ENCODE measurements at places on chromosomes 16 and 17. TPM values are rescaled to one million over a fixed set of nuclear protein-coding genes. Genes with fewer than 3 reads are reported as not detected.
A peak's percentile ranks its signal among the peaks of the same experiment; 100 is the strongest.

- peak; percentile 7 for DNase-seq
Measured at GRCh38 chr16:24906199-24906808, 60.5 kb downstream of the SLC5A11 start.

DNA sequence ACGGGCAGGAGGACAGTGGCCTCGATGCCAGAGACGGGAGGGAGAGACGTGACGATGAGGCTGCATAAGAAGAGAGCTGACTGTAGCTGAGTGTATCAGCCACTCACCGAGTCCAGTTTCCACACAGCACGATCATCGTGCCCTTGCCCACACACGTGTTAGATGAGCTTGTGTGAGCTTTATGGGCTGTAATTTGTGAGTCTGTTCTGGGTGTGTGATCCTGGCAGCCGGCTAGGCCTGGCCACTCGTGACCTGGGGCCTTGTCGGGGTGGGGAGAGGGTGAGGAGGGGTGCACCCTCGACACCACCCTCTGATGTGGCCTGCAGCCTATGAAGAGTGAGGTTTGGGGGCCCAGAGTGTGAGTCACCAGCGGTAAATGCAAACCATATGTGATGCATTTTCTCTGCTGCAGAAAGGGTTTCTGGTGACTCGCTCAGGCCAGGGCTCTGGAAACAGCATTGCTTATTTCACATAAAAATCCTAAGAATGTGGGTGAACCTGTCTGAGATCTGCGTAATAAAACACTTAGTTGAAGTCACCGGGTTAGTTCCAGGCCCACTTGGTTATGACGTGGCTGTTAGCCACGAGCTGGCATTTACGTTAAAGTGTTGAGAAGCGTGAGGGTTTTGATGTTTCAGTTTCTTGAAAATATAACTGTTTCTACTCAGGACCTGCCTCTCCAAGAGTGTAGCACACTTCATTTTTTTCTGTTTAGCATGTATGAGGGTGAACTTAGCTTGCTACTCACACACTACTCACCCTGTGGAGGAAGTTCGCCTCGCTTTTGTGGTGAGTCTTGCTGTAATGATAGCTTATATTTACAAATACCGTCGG lies 4.2 kb downstream of the METRNL start:
- peak; percentile 96 for DNase-seq

Gene SULT1A1
- total RNA-seq = 1.7 TPM

DNA sequence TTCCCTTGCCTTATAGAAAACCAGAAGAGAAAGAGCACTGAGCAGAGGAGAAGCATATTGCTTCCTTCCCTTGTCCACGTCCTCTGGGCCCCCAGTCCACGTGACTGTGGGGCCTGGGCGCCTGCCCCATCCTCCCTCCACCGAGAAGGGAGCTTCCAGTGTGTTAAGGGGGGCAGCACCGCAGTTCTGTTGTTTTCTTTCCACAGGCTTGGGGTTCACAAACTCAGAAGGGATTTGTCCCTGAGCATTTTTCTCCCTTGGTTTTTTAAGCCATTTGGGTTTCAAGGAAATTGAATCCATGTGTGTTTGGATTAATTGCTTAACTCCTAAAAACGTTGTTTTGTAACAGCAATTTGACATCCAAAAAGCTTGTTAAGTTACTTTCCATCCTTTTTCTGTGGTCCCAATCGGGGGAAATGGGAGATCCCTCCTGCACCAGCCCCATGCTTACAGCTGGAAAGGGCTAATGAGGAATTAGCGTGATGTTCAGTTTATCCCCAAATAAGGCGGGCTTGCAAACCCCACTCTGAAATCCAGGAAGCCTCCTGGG lies 347.5 kb upstream of the TNRC6C start:
- peak; percentile 65 for DNase-seq

GRCh38 chr17:79211061-79211770 lies 136.6 kb downstream of the ENGASE start:
- DNase-seq = no peak

Gene SLC22A31
- 0.72 TPM for total RNA-seq

- peak; percentile 15 for DNase-seq
Measured at GRCh38 chr16:5549802-5550201, 452.2 kb upstream of the EEF2KMT start.

- DNase-seq = no peak
Measured at GRCh38 chr16:12530302-12530701, 273.4 kb downstream of the CPPED1 start.

Gene KRTAP4-3
- 1.4 TPM for total RNA-seq
